ENCODE measurements at places on chromosomes 7 and 10. TPM values are rescaled to one million over a fixed set of nuclear protein-coding genes. Genes with fewer than 3 reads are reported as not detected.

SKIDA1 gene
- 1.2 TPM for total RNA-seq

DNA sequence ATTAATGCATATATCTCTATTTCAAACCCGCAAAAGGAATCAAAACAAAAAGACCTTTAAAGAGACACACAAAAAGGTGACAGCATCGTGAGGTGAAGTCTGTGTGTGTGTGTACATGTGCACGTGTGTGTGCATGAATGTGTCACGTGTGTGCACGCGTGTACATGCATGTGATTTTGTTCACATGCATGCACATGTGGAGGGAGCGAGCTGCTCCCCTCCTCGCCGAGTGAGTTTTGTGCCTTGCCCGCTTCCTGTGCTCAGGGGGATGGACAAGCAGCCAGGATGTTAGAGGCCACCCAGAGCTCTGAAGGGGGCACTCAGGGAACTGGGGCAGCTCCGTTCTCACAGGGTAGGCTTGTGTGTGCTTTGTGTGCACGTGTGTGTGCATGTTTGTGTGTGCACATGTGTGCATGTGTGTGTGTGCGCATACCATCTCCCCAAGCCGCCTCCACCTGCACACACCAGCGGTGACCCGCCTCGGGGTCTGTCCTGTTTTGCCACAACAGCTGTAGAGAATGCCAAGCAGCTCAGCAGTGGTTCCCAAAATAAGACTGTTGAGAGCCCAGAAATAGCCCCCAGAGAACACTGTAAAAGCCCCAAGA is 191.2 kb downstream of the PTPRN2 start:
- H3K27ac ChIP-seq, result no peak overlapping the region
- no peaks in the 10 kb centered on the region for H3K4me1 ChIP-seq
- H3K27me3 ChIP-seq, result no peaks in the 10 kb centered on the region
- H3K4me3 ChIP-seq, result no peak overlapping the region
- no peak for DNase-seq

- DNase-seq, result no peak
- H3K36me3 ChIP-seq, result no peaks in the 10 kb centered on the region
- H3K27me3 ChIP-seq, result no peaks in the 10 kb centered on the region
- H3K4me1 ChIP-seq, result no peaks in the 10 kb centered on the region
- no peak overlapping the region for H3K27ac ChIP-seq
Measured at GRCh38 chr10:115980470-115980869, 292.5 kb downstream of the GFRA1 start.

DNA sequence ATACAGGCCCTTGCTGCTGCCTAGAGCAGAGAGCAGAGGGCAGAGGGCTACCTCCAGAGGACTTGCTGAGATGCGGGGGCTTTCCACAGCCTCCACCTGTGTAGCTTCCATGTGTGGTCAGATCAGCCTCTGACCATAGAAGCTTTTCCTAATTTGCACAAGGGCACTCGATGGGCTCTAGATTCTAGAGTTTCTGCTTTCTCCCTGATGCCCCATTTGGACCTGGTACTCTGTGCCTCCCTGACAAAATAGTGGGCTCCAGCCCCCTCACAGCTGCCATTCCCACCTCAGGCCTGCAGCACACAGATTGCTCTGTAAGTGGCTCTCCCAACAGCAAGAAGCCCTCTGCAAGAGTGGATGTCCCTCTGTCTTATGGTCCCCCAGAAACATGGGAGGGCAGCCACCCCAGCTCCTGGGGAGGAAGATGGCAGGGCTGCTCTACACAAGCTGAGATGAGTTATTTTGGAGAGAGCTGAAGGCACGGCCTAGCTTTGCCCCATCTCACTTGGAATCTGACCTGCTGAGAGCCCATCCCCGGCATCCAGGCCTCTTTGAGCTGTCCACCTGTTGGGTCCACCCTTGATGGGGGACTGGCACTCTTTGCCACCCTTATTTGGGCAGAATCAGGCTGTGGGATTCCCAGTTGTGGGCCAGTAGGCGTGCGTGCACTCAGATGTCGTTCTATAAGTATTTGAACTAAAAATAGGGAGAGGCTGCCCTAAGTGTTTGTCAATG is 16.7 kb downstream of the TMEM273 start:
- no peaks in the 10 kb centered on the region for H3K36me3 ChIP-seq
- no peak overlapping the region for H3K4me3 ChIP-seq
- no peaks in the 10 kb centered on the region for H3K27me3 ChIP-seq
- no peak overlapping the region for H3K27ac ChIP-seq

GRCh38 chr10:116113721-116114501 is 159.1 kb downstream of the GFRA1 start:
- H3K27ac ChIP-seq, result no peak overlapping the region
- H3K36me3 ChIP-seq, result no peaks in the 10 kb centered on the region
- no peak overlapping the region for H3K4me3 ChIP-seq
- DNase-seq, result no peak

GRCh38 chr10:123149162-123149567 is 1.2 kb downstream of the HMX2 start:
- H3K36me3 ChIP-seq, result no peaks in the 10 kb centered on the region
- no peak overlapping the region for H3K4me3 ChIP-seq
- H3K27me3 ChIP-seq, result no peaks in the 10 kb centered on the region
- H3K27ac ChIP-seq, result no peak overlapping the region
- no peak for DNase-seq
- H3K4me1 ChIP-seq, result no peaks in the 10 kb centered on the region

- no peaks in the 10 kb centered on the region for H3K36me3 ChIP-seq
- DNase-seq, result no peak
- H3K27me3 ChIP-seq, result no peaks in the 10 kb centered on the region
- no peaks in the 10 kb centered on the region for H3K4me1 ChIP-seq
- no peak overlapping the region for H3K4me3 ChIP-seq
- no peak overlapping the region for H3K27ac ChIP-seq
Measured at GRCh38 chr10:50931948-50932431, 46.6 kb upstream of the A1CF start.
